ENCODE measurements at places on chromosomes 16 and 17.

DNA sequence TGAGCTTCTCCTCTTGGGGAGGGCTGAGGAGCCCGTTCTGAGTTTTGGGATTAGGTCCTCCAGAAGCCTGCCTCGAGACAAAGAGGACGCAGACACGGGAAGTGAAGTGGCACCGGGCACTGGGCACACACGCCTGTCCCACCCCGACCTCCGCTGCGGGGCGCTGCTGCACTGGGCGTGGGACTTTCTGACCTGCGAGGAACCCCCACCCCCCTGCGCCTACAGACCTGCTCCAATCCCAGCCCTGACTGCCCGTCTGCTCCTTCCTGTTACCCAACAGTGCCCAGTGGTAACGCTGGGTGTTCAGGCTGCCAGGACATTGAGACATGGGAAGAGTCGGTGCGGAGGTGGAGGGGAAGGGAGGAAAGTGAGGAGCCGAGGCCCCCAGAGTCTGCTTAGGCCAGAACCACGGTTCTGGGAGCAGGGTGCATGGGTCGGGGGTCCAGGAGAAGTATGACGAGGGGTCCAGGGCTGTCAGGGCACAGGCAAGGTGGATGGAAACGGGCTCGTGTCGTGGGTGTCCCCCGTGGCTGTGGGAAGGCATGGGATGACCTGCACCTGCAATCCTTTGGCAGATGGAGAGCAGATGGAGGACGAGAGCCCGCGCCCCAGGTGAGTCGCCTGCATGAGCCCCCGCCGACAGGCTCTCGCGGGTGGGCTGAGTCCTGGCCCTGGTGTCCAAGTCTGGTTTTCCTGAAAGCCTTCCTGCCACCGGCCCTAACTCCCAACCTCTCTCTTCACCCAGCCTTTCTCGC is 112.0 kb upstream of the CREBBP start:
- peaks cover 3% of the 10 kb centered on the region for H3K36me3 ChIP-seq
- no peak overlapping the region for H3K27ac ChIP-seq
- no peak overlapping the region for H3K4me3 ChIP-seq
- no peaks in the 10 kb centered on the region for H3K27me3 ChIP-seq
- no peaks in the 10 kb centered on the region for H3K4me1 ChIP-seq

- peak overlapping the region; percentile 44 for H3K27ac ChIP-seq
- DNase-seq, result peak; percentile 91
- no peaks in the 10 kb centered on the region for H3K36me3 ChIP-seq
- peaks cover 35% of the 10 kb centered on the region for H3K4me1 ChIP-seq
Measured at GRCh38 chr17:29617481-29618271, 5.0 kb downstream of the CORO6 start.

DNA sequence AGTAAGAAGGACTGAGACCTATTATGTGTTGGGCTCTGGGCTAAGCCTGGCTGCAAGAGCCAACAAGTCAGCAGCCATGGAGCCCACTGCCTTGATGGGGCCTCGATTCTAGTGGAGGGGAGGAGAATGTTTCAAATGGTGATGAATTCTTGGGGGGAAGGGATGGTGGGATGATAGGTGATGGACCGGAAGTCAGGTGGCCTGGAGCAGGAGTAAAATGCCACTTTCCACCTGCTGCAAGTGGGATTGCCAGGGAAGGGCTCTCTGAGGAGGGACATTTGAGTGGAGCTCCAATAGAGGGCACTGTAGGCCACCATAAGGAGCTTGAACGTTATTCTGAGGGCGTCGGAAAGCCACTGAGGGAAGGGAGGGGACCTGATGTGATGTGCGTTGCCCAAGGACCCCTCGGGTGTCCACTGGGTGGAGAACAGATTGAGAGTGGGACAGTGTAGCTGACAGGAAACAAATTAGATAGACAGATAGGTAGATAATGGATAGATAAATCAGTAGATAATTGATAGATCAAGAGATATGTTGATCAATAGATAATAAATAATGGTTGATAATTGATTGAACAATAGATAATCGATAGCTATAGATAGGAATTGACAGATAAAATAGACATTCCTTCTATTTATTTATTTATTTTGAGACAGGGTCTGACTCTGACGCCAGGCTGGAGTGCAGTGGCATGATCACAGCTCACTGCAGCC is 18.2 kb upstream of the NXPH3 start:
- H3K4me3 ChIP-seq, result no peak overlapping the region
- no peak overlapping the region for H3K27ac ChIP-seq
- peaks cover 3% of the 10 kb centered on the region for H3K4me1 ChIP-seq
- peaks cover 19% of the 10 kb centered on the region for H3K27me3 ChIP-seq
- no peaks in the 10 kb centered on the region for H3K36me3 ChIP-seq

DNA sequence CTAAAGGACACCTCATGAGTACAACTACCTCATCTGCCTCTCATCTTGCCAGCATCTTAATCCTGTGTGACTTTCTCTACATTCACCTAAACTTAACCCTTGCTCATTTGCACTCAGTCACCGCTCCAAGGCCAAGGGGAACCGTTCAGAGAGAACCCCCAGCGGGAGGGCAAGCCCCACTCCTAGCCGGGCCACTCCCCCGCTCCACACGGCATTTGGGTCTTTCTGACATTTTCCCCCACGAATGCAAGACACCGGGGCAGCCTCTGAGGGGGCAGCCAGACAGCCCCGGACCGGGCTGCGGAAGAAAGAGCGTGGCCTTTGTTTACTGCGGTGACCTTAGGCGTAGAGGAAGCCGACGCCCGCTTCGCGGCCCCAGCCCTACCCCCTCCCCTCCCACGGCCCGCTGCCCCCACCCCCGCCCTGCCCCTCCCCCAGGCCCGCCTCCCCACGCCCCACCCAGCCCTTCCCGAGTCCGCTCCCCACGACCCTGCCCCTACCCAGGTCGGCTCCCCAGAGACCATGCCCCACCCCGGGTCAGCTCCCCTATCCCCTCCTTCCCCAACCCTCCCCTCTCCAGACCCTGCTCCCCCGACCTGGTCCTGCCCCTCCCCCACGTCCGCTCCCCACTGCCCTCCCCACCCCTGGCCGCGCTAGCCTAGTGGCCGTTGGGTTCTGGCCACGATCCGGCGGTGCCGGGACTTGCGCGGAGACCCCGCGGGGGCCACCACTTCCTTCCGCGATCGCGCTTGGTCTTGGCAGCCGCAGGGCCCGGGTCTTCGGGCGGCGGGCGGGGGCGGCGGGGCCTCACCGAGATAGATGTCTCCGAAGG is 789 bp downstream of the CSNK1D start:
- H3K4me1 ChIP-seq, result peaks cover 66% of the 10 kb centered on the region
- H3K36me3 ChIP-seq, result no peaks in the 10 kb centered on the region
- H3K27me3 ChIP-seq, result no peaks in the 10 kb centered on the region
- DNase-seq, result no peak

DNA sequence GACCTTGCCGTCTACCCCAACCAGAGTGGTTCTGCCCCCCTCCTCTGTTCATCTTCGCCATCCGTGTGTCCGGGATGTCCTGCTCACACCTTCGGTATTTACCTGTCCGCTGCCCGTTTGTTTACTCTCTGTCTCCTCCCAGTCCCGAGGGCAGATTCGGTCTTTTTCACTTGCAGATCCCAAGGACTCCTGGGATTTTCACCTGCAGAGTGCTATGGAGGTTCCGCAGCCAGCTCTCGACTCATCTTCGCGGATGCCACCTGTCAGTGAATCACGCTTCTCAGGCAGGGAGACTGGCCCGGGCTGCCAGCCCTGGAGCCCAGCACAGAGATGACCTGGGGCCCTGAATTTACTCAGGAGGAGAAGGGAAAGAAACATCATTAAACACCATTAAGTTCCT is 8.1 kb downstream of the CRISPLD2 start:
- H3K4me3 ChIP-seq, result no peak overlapping the region
- no peaks in the 10 kb centered on the region for H3K36me3 ChIP-seq
- no peak for DNase-seq
- H3K27ac ChIP-seq, result peak overlapping the region; percentile 53
- peaks cover 35% of the 10 kb centered on the region for H3K27me3 ChIP-seq
- H3K4me1 ChIP-seq, result peaks cover 64% of the 10 kb centered on the region

GRCh38 chr16:79601931-79602627 is 1.5 kb upstream of the MAF start:
- H3K4me1 ChIP-seq, result no peaks in the 10 kb centered on the region
- H3K4me3 ChIP-seq, result peak overlapping the region; percentile 63
- peaks cover 38% of the 10 kb centered on the region for H3K27me3 ChIP-seq
- H3K36me3 ChIP-seq, result no peaks in the 10 kb centered on the region
- H3K27ac ChIP-seq, result peak overlapping the region; percentile 95

DNA sequence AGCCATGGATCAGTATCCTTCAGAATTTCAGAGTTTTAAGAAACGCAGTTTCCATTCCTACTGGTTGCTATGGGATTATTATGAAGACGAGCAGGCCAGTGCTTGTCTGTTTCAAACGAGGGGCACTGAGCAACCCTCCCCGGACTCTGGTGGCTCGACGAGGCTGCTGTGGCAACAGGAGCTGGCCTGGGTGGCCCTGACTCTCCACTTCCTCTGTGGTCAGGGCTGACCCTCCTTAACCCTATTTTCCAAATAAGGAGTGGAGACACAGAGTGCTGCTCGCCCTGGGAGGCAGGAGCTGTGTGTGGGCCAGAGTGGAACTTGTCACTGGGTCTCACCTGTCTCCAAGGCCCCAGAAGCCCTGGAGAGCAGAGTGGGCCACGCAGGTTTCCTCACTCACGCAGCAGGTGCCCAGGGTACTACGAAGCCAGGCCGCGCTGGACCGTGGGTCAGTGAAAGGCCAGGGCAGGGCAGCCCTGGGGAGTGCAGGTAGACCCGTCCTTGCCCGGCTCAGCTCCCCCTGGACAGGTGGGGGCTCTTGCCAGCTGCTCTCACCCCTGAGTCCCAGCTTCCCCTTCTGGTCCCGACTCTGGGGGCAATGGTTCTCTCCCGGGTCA is 3.3 kb downstream of the GALNS start:
- peaks cover 29% of the 10 kb centered on the region for H3K36me3 ChIP-seq
- no peak overlapping the region for H3K4me3 ChIP-seq
- DNase-seq, result peak; percentile 47

DNA sequence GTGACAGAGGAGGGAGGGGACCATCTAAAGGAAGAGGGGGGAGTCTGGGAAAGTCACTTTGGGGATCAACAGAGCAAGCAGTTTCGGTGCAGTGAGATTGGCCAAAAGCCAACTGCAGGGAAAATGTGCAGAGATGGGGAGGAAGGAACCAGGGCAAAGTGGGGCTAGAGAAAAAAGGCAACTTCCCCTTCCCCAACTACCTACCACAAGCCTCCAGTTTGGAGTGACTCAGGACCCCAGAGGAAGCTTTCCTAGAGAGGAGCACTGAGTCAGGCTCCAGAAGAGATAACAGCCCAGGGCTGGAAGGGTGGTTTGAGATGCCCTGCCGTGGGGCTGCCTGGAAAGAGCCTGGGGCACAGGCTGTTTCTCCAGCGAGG is 6.9 kb upstream of the CD300LD start:
- no peaks in the 10 kb centered on the region for H3K27me3 ChIP-seq
- H3K4me1 ChIP-seq, result peaks cover 37% of the 10 kb centered on the region
- H3K27ac ChIP-seq, result no peak overlapping the region
- no peak for DNase-seq
- H3K36me3 ChIP-seq, result no peaks in the 10 kb centered on the region

DNA sequence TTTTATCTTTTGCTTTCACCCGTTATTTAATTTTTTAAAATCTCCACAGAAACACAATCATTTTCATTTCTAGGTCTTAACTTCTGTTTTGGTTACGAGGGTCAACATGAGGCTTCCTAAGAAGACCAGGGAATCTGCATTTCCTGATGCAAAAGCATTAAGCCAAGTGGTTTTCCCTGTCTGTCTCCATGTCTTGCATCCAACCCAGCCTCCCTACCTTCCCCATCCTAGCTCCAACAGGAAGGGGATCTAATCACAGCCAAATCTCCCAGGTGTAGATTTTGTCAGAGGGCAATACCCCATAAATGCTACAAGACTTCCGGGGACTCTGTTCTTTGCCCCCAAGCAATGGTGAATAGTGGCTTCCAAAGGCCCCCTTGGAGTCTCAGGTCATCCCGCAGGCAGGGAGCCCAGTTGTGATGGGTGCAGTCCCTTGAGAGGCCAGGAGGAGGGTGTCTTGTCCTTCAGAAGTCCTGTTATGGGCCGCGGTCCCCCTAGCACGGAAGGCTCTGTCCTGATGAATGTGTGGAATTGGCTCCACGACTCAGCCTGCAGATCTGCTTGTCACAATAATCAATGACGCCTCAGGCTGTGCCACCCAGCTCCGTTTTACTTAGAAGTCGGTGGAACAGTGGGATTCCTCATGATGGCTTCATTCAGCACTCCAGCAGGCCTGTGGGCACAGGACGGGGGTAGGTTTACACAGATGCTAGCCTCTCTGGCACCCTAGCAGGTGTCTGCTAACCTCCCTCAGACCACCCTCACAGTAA is 141.1 kb downstream of the RGS9 start:
- no peak overlapping the region for H3K4me3 ChIP-seq
- DNase-seq, result peak; percentile 74
- no peaks in the 10 kb centered on the region for H3K4me1 ChIP-seq
- no peak overlapping the region for H3K27ac ChIP-seq
- H3K27me3 ChIP-seq, result no peaks in the 10 kb centered on the region

DNA sequence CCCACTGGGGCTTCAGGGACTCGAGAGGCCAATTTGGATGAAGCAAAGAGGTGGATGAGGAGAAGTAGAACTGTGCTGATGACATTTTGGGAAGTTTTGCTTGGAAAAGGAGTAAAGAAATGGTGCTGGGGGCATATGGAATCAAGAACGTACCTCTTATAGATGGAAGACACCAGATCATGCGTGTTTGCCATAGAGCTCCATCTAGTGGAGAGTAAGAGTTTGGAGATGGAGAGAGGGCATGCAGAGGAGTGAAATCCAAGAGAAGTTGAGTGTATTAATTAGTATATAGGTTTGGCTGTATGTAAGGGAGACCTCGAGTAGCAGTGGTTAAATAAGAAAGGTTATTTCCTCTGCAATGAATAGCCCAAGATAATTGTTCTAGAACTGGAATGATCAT is 56.0 kb downstream of the SHISA6 start:
- no peak overlapping the region for H3K27ac ChIP-seq
- DNase-seq, result no peak
- H3K36me3 ChIP-seq, result no peaks in the 10 kb centered on the region

DNA sequence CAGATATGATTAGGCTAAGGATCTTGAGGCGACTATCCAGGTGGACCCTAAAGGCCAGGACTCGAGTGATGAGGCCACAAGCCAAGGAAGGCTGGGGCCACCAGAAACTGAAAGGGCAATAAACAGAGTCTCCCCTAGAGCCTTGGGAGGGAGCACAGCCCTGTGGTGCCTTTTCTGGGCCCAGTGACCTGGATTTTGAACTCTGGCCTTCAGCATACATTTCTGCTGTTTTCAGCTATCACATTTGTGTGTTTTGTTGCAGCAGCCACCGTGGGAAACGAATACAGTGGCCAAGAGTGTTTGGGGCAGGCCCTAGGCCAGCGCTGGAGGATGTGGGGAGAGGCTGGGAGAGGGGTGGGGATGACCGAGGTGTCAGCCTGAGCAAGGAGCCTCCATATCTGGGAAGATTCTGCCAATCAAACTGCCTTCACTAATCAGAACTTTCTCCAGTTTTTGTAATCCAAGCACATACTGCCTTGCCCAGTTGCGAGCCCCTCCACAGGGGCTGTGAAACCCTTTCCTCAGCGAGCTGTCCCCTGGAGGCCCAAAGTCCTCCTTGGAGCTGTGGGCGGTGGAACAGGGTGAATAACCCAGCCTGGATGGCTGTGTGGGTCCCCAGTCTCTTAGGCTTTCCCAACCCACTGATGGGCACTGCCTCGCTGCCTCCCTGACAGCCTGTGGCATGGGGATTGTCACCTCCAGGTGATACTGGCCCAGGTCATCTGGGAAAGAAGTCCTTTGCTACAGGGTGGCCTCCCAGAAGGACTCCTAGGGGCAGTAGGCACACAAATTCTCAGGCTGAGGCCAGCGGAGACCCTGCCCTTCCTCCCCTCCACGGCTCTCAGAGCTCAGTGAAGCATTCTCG is 16.8 kb downstream of the B9D1 start:
- no peak overlapping the region for H3K27ac ChIP-seq
- H3K27me3 ChIP-seq, result no peaks in the 10 kb centered on the region
- no peak for DNase-seq

- H3K4me3 ChIP-seq, result no peak overlapping the region
- H3K27ac ChIP-seq, result no peak overlapping the region
- H3K36me3 ChIP-seq, result no peaks in the 10 kb centered on the region
Measured at GRCh38 chr17:38596651-38597050, 9.1 kb downstream of the SRCIN1 start.
